Psoas muscle (tissue), 8 donors: ENCODE measurements at places on chromosomes 12 and 14. TPM values are rescaled to one million over a fixed set of nuclear protein-coding genes. Genes with fewer than 3 reads are reported as not detected.

AHNAK2 gene
- 4.1 TPM for total RNA-seq

SVOP gene
- total RNA-seq: 0.07 TPM

KCNA1 gene
- total RNA-seq: not detected

TRHDE gene
- total RNA-seq: 1.6 TPM

C12orf43 gene
- 7.0 TPM for total RNA-seq

PTGDR gene
- 0.19 TPM for total RNA-seq

KRT72 gene
- total RNA-seq: not detected

DNA sequence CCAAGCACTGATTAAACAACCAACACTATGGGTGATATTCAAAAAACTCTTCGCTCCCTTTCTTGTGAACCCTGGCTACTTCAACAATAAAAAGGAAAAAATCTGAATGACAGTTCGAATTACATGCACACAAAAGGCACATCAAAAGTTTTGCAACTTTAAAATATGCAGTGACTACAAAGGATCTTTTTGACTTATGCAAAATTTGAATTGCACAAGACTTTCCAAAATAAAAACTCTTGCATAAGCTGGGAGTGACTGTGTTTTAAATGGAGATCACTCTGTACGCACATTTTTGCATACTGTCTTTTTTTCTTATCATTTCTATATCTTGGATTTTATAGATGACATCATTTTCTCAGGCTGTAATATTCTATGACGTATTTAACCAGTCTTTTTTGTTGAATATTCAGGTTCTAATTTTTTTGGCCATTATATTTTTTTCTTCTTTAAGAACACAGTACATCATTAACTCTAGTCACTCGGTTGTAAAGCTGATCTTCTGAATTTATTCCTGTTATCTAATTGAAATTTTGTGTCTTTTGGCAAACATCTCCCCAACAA lies 667.6 kb upstream of the TBX3 start:
- DNase-seq: no peak
- no peak overlapping the region for H3K27ac ChIP-seq
- H3K4me3 ChIP-seq: no peak overlapping the region
- no peaks in the 10 kb centered on the region for H3K4me1 ChIP-seq
- no peaks in the 10 kb centered on the region for H3K36me3 ChIP-seq
- no peaks in the 10 kb centered on the region for H3K27me3 ChIP-seq

- no peak for DNase-seq
- no peaks in the 10 kb centered on the region for H3K4me1 ChIP-seq
- H3K4me3 ChIP-seq: no peak overlapping the region
- H3K27me3 ChIP-seq: no peaks in the 10 kb centered on the region
- no peak overlapping the region for H3K27ac ChIP-seq
- H3K36me3 ChIP-seq: no peaks in the 10 kb centered on the region
These were observed 382.1 kb downstream of the TMEM121 start for GRCh38 chr14:105908481-105908911.

GRCh38 chr14:68365228-68365627 lies 427.6 kb downstream of the ZFP36L1 start:
- no peak overlapping the region for H3K4me3 ChIP-seq
- H3K36me3 ChIP-seq: no peaks in the 10 kb centered on the region
- H3K27me3 ChIP-seq: no peaks in the 10 kb centered on the region
- DNase-seq: no peak
- H3K4me1 ChIP-seq: peaks cover 3% of the 10 kb centered on the region
- no peak overlapping the region for H3K27ac ChIP-seq

DNA sequence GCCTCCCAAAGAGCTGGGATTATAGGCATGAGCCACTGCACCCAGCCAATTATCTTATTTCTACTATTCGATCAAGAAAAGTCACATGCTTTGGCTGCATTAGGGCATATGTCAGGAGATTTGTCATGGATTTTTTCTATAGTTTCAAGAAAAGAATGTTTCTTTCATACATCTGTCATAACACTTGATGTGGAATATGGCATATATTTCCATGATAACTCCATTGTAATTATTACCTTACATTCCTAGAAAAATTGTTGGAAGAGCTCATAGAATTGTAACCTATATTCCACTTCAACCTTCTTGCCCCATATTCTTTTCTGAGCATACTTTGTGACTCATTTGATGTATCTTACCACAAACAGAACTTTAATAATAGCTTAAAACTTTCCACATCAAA lies 740.9 kb upstream of the FLRT2 start:
- H3K4me1 ChIP-seq: no peaks in the 10 kb centered on the region
- no peak overlapping the region for H3K4me3 ChIP-seq
- DNase-seq: no peak
- no peaks in the 10 kb centered on the region for H3K27me3 ChIP-seq
- H3K27ac ChIP-seq: no peak overlapping the region

DNA sequence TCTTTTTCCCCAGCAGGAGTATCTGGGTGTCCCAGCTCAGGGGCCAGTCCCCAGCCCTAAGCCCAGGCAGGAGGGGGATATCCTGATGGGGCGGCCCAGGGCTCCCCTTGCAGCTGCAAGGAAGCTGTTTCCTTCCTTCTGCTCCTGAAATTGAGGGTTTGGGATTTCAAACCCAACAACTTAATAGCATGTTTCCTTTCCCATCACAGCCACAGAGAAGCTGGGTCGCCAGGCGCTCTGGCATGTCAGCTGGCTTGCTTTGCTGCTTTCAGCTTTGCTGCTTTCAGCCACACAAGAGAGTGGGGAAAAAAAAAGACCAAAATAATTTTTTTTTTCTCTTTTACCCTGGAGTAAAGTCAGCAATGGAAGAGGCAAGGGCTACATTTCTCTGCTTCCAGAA lies 30.0 kb downstream of the HVCN1 start:
- no peak overlapping the region for H3K27ac ChIP-seq
- no peak for DNase-seq
- no peaks in the 10 kb centered on the region for H3K4me1 ChIP-seq

DNA sequence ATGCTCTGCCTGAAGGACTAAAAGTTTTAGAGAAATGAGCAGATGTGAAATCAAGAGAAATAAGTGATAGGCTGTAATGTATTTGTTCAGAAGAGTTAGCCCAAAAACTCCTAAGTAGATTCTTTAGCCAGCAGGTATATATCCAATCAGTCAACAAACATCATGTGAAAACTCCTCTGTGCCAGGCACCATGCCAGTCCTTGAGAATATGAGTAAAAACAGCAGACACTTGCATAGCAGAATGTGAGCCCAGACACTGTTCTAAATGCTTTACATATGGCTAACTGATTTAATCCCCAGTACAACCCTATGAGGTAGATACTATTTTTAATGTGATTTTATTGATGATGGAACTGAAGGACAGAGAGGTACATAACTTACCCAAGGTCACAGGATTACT lies 329.8 kb downstream of the PAWR start:
- no peaks in the 10 kb centered on the region for H3K27me3 ChIP-seq
- no peak overlapping the region for H3K27ac ChIP-seq
- H3K4me3 ChIP-seq: no peak overlapping the region
- H3K4me1 ChIP-seq: no peaks in the 10 kb centered on the region
- no peak for DNase-seq
- no peaks in the 10 kb centered on the region for H3K36me3 ChIP-seq

DNA sequence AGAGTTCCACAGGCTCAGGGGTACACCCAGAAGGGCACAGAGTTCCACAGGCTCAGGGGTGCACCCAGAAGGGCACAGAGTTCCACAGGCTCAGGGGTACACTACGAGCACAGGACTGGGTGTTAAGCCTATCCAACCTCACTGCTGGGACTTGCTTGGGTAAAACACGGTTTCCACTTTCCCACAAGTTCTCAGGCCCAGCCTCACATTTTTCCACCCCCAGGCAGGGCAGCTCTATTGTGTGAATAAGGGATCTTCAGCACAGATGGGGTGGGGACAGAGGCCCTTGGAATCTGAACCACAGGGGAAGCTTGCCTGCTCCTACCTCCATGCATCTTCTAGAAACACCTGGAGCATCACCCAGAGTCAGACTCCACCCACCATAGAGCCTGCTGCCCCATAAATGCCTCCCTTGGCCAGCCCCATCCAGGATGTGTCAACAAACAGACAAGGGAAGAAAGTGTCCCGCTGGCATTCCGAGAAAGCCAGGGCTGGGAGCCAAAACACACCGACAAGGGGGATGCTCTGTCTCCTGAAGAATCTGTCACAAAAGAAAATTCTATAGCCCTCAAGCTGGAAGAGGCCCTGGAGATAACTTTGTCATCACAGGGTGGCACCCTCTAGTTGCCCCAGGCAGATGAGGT lies 4.8 kb downstream of the CRACR2A start:
- DNase-seq: no peak
- H3K4me3 ChIP-seq: no peak overlapping the region
- peaks cover 6% of the 10 kb centered on the region for H3K27me3 ChIP-seq

DNA sequence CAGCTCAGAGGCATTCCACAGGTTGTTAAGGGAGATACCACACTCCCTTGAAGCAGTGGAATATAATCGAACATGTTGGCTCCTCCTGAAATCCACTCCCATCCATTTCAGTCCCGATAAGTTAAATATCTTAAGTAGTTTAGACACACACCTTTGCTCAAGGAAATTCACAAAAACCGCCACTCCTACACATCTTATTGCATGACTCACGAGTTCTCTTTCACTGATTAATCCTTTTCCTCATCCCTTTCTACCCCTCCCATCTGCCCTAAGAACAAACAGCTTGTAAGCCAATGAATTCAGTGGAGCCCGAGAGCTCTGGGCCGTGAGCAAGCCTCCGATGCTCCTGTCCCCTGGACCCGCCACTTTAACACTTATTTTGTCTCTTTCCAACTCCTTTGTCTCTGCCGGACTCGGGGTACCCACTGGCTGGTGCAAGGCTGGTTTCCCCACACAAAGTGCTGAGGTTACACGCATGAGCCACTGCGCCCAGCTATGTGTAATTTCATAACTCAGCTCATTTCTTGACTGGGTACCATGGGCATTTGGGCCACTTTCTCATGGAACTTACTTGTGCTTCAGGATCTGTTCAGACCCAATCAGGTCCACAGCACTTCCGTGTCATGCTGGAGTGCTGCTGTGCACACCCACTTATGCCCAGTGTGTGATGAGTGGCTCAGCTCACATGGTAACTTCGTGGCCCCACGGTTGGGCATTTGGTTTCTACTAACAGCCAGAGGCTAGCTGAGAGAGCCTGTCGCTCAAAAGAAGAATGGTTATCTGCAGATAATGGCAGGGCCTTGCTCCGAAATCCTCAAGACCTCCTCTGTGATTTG lies 171.8 kb upstream of the ALG10B start:
- H3K4me1 ChIP-seq: no peaks in the 10 kb centered on the region
- H3K27ac ChIP-seq: no peak overlapping the region
- no peak overlapping the region for H3K4me3 ChIP-seq
- no peaks in the 10 kb centered on the region for H3K27me3 ChIP-seq

- H3K4me3 ChIP-seq: no peak overlapping the region
- H3K27ac ChIP-seq: no peak overlapping the region
- H3K36me3 ChIP-seq: no peaks in the 10 kb centered on the region
- DNase-seq: no peak
- H3K27me3 ChIP-seq: no peaks in the 10 kb centered on the region
- no peaks in the 10 kb centered on the region for H3K4me1 ChIP-seq
These were observed 257.9 kb upstream of the FOXN3 start for GRCh38 chr14:89674936-89675335.

DNA sequence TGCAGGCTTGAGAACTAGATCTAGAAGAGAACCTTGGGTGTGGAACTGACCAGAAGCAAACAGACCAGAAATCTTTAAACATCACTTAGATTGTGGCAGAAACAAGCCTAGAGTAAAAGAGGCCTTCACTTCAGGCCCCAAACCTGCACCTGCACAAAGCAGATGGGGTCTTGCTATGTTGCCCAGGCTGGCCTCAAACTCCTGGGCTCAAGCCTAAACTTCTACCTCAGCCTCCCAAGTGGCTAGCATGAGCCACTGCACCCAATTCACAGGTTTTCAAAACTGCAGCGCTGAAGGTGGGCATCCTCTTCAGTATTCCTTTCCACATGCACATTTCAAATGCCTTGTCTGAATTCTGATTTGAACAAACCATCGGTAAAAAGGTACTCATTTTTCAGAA lies 19.9 kb downstream of the MOK start:
- DNase-seq: no peak
- H3K27ac ChIP-seq: no peak overlapping the region
- H3K4me3 ChIP-seq: no peak overlapping the region
- H3K36me3 ChIP-seq: no peaks in the 10 kb centered on the region
- no peaks in the 10 kb centered on the region for H3K27me3 ChIP-seq

- no peaks in the 10 kb centered on the region for H3K36me3 ChIP-seq
- H3K4me3 ChIP-seq: no peak overlapping the region
- H3K4me1 ChIP-seq: peaks cover 7% of the 10 kb centered on the region
- no peak for DNase-seq
- no peak overlapping the region for H3K27ac ChIP-seq
These were observed 176.6 kb downstream of the EMP1 start for GRCh38 chr12:13373131-13373530.

DNA sequence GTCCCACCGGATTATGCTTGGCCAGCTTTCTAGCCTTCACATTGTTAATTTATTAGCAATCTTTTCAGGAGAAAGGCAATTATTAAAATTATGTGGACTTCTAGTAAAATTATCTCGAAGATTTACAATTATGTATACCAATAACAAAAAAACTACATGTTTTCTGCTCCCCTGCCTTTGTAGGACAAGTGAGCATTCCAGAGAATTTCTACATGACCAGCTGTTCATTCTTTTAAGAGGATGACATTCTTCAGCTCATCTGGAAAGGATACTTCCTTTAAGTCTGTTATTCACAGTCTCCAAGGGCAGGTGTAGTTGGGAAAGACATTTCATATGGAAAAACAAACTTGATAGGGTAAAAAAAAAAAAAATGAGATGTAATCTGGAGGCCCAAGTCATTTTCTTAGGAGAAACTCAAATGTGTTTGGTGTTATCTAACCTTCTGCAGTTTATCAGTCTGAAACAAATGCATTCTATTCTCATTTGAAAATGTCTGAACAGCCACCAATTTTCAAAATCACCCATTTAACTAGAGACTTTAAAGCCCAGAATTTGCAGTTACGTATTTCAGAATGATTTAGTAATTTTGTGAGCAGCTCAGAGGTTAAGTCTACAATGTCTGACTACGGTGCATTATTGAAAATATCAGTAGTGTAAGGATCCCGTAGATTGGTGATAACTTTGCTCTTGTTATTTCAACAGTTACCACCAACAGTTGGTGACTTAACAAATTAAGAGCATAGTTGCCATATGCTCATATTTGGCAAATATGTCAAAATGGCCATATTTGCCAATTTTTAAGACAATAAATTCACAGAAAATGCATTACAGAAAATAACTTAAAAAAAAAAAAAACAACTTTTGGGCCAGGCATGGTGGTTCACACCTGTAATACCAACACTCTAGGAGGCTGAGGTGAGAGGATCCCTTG lies 1.8 kb upstream of the PHLDA1 start:
- peak overlapping the region; percentile 88 for H3K27ac ChIP-seq
- no peaks in the 10 kb centered on the region for H3K27me3 ChIP-seq
- peaks cover 6% of the 10 kb centered on the region for H3K4me1 ChIP-seq

- H3K4me3 ChIP-seq: no peak overlapping the region
- no peaks in the 10 kb centered on the region for H3K36me3 ChIP-seq
- DNase-seq: no peak
- no peaks in the 10 kb centered on the region for H3K4me1 ChIP-seq
These were observed 28.1 kb downstream of the SINHCAF start for GRCh38 chr12:31297572-31298514.
